ENCODE measurements at places on chromosomes 2 and 18. TPM values are rescaled to one million over a fixed set of nuclear protein-coding genes. Genes with fewer than 3 reads are reported as not detected.

Gene SUPT7L
- 90.4 TPM for polyA plus RNA-seq

Gene MAB21L4
- polyA plus RNA-seq: not detected

Gene MFSD2B
- polyA plus RNA-seq: 0.70 TPM

Gene G6PC2
- not detected for polyA plus RNA-seq

Gene HDAC4
- 3.4 TPM for polyA plus RNA-seq

Gene KIF5C
- 515 TPM for polyA plus RNA-seq

Gene IL36G
- polyA plus RNA-seq: not detected

Gene PRKAG3
- polyA plus RNA-seq: not detected

Gene ATP6V1C2
- polyA plus RNA-seq: 0.64 TPM

Gene CDH7
- 7.4 TPM for polyA plus RNA-seq

Gene CSRNP3
- polyA plus RNA-seq: 66.6 TPM

Gene ERBB4
- 0.69 TPM for polyA plus RNA-seq

Gene SIX2
- polyA plus RNA-seq: not detected

Gene RNASEH1
- 25.0 TPM for polyA plus RNA-seq

Gene MDH1B
- polyA plus RNA-seq: 17.8 TPM

Gene PAIP2B
- polyA plus RNA-seq: 14.4 TPM

Gene NMUR1
- not detected for polyA plus RNA-seq

Gene NPAS2
- polyA plus RNA-seq: 3.2 TPM

Gene ONECUT2
- 3.9 TPM for polyA plus RNA-seq

Gene ABCG8
- polyA plus RNA-seq: not detected

Gene RMC1
- polyA plus RNA-seq: 56.1 TPM

Gene CCDC141
- polyA plus RNA-seq: 0.27 TPM

Gene C2orf81
- polyA plus RNA-seq: 3.3 TPM

Gene ELP2
- polyA plus RNA-seq: 77.1 TPM

Gene PRLH
- not detected for polyA plus RNA-seq

Gene SERPINB5
- not detected for polyA plus RNA-seq

Gene TMEM169
- polyA plus RNA-seq: 28.8 TPM

Gene TBR1
- polyA plus RNA-seq: 4.5 TPM

Gene EEF1B2
- polyA plus RNA-seq: 551 TPM

Gene NT5DC4
- not detected for polyA plus RNA-seq

Gene MEP1B
- polyA plus RNA-seq: not detected

Gene EPG5
- polyA plus RNA-seq: 18.4 TPM

Gene HRH4
- 0.12 TPM for polyA plus RNA-seq

Gene LTBP1
- 1.8 TPM for polyA plus RNA-seq

Gene AGAP1
- 17.4 TPM for polyA plus RNA-seq

Gene MPV17
- polyA plus RNA-seq: 79.6 TPM

Gene ARHGAP25
- polyA plus RNA-seq: not detected

Gene DOK6
- 7.4 TPM for polyA plus RNA-seq

Gene POTEC
- polyA plus RNA-seq: not detected

Gene CNDP1
- polyA plus RNA-seq: 2.1 TPM

Gene STARD6
- not detected for polyA plus RNA-seq

Gene C2orf78
- polyA plus RNA-seq: not detected

Gene ASB18
- not detected for polyA plus RNA-seq

Gene INHBB
- 0.10 TPM for polyA plus RNA-seq

Gene ITGB6
- polyA plus RNA-seq: 6.1 TPM

Gene ITPRIPL1
- polyA plus RNA-seq: not detected

Measured in neural cell (in vitro differentiated cells).